WERI-Rb-1 (cell line): ENCODE measurements at places on chromosomes 1 and 21.

DNA sequence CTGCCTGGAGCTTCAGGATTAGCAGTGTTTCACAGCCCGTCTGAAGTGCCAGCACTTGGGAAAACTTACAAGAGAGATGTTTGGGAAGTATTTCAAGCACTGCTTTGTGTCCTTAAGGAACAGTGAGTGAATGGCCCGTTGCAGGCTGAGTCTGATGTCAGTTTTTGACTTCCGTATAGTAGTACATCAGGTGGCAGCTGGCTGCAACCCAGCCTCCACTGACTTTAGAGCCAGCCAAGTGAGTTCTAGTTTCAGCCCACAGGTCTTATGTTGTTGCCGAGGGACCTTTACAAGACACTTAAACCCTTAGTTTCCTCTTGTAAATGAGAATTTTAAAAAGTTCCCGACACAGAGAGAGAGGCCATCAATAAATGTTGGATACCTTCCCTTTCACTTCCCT, 35.0 kb downstream of the UCK2 start:
- DNase-seq = no peak

- peak; percentile 24 for DNase-seq
Measured at GRCh38 chr1:100354971-100355394, 2.7 kb downstream of the CDC14A start.

- no peak for DNase-seq
Measured at GRCh38 chr1:109823543-109824348, 60.0 kb upstream of the EPS8L3 start.

- no peak for DNase-seq
Measured at GRCh38 chr1:67743072-67743725, 58.2 kb downstream of the GADD45A start.
